Psoas muscle (tissue), 8 donors: ENCODE measurements at places on chromosomes 11 and 22. TPM values are rescaled to one million over a fixed set of nuclear protein-coding genes. Genes with fewer than 3 reads are reported as not detected.

OR52I2 gene
- total RNA-seq: not detected

GLYATL2 gene
- total RNA-seq: not detected

FXYD2 gene
- 0.42 TPM for total RNA-seq

MS4A6A gene
- total RNA-seq: 14.7 TPM
